ENCODE measurements at places on chromosomes 12 and 14.

DNA sequence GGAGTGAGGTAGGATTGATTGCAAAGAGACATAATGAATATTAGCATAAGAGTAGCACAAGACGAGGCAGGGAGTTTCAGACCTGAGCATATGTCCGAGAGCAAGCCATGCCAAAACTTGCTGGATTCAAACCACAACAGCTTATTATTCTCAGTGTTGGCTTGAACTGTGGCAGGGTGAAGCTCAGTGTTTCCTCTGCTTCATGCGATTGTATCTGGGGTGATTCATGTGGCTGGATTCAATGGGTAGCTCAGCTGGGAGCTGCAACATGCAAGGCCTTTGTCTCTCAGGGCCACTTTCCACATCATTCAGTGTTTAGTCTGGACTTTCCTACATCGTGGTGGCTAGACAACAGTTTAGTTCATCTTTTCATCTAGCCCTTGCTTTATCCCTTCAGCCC lies 22.1 kb upstream of the E2F7 start:
- no peak for DNase-seq

GRCh38 chr14:34857689-34858449 lies 17.3 kb downstream of the BAZ1A start:
- DNase-seq, result no peak

DNA sequence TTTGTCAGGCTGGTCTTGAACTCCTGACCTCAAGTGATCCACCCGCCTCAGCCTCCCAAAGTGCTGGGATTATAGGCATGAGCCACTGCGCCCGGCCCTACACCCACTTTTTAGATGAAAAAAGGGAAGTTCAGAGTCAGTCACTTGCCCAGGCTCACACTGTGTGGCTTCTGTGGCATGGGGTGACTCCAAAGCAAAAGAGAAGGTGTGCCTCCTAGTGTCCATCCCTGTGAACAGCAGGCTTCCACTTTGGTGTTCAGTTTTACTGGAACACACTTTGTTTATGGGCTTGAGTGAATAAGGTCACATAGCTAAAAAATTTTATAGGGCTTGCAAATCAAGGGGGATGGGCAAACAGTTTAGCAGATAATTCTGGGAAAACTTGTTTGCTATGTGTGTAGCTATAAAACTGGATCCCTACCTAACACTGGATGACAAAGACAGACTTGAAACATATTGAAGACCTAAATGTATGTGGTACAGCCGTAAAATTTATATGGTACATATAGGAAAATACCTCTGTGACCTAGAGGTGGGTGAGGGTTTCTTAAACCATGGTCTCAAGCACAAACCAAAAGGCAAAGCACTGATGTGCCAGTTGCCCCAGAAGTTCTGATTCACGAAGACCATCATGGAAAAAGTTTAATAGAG lies 54.9 kb downstream of the EID3 start:
- no peak for DNase-seq

GRCh38 chr14:54132496-54132895 lies 175.9 kb upstream of the BMP4 start:
- DNase-seq, result no peak

- DNase-seq, result no peak
These were observed 671 bp downstream of the ESYT1 start for GRCh38 chr12:56128670-56129205.

DNA sequence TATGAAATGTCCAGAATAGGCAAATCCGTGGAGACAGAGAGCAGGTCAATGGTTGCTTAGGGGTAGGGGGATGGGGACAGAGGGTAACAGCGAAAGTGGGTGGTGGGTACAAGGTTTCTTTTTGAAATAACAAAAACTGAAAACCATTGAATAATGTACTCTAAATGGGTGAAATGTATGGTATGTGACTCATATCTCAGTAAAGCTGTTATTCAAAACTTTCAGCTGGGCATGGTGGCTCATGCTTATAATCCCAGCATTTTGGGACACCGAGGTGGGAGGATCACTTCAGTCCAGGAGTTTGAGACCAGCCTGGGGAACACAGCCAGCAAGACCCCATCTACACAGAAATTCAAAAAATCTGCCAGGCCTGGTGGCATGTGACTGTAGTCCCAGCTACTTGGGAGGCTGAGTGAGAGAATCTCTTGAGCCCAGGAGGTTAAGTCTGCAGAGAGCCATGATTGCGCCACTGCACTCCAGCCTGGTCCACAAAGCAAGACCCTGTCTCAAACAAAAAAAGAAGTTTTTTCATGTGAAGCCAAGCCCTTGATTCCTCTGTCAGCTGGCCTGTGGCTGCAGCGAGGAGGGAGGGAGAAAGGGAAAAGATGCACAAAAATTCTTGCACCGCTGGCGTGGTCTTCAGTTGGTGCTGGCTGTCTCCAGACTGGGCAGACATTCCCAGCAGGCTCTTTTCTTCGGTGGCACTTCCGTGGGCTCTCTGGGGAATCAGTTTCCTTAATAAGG lies 248.2 kb downstream of the SLC41A2 start:
- DNase-seq, result no peak

GRCh38 chr12:103369929-103370328 lies 125.8 kb downstream of the C12orf42 start:
- DNase-seq, result no peak

DNA sequence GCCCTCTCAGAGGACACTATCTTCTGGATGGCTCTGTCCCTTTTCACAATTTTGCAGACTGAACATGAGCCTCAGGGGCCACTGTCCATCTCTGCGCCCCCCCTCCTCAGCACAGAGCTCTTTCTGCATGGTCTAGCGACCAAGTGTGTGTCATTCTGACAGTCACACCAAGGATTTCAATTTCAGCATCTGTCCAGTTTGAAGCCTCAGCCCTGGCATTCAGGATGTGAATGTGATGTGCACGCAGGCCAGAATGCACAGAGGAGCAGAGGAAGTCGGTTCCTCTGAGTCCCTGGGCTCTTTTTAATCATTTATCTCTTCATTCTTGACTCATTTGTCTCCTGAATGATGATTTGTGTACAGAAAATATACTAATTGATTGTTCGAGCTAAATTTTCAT lies 102.0 kb upstream of the PWP1 start:
- no peak for DNase-seq

GRCh38 chr14:105247715-105248367 lies 492 bp upstream of the BTBD6 start:
- no peak for DNase-seq

DNA sequence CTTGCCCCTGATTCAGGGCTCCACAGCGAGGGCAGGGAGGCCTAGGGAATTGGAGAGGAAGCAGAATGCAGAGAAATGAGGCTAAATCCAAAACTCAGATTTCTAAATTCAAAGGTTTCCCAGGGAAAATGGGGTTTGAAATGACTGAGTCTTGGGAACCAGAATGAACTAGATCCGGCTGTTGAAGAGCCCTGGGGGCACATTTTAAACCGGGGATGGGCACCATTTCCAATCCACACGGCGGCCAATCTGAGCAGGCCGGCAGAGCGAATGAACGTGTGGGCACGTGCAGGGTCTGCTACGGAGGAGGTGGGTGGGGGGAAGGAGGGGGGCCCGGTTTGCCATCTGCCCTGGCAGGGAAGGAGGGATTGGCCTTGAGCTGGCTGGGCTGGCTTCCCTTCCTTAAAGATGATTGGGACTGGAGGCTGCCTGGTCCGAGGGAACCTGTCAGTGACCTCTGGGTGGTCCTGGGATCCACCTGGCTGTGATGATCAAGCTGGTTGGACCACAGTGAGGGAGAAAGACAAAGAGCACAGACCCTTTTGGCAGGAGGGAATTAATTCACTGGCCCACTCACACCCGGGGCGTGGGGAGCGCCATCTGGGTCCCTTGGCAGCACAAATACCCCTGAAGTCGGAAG lies 161.0 kb downstream of the RBM19 start:
- no peak for DNase-seq

DNA sequence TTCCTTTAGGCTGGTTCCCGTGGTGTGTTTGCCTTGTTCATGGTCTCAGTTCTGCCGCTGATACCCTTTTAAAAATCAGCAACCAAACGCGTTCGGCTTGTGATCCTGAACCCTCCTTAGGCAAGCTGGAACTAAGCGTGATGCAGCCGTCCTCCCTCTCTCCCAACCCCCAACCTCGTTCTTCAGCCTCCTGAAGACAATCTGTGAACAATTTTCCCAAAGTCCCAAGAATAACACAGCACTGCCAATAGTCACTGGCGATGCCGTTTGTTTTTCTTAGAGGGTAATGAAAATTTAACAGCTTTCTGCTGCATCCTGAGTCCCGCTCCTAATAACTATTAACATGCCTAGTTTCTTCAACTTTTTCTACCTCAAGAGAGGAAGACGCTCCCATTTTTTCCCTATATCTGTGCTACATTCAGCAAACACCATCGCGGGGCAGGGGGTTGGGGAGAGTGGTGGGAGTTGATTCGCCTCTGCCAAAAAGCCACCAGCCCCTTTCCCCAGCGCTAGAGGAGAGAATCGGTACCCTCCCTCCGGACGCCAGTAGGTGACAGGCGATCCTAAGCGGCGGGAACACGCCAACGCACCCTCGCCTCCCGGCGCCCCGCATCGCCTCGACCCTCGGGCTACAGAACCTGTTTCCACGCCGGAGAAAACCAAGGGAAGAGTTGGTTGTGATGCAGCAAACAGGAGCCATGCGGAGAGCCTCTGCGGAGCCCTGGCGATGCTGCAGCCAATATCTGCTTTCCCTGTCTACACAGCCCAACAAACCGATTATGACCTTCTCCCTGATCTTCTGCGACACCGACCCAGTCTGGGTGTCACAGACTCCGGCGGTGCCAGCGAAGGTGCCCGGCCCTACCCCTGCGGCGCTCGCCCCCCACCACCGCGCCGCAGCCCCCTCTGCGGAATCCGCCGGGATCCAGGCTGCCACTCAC lies 752 bp downstream of the PRICKLE1 start:
- DNase-seq, result peak; percentile 12

DNA sequence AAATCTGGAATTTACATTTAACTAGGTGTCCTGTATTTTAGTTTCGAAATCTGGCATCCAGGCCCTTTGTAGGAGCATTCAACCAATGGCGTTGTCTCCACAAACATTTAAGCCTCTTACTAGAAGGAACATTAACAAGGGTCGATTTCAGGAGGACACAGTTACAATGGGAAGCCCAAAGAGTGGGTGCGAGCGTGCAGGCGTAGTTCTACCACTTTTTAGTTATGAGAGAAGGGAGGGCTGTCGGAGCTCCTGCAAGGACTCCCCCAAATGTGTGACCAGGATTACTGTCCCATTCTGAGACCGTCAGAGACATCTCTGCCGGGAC lies 365 bp upstream of the ABHD4 start:
- no peak for DNase-seq

DNA sequence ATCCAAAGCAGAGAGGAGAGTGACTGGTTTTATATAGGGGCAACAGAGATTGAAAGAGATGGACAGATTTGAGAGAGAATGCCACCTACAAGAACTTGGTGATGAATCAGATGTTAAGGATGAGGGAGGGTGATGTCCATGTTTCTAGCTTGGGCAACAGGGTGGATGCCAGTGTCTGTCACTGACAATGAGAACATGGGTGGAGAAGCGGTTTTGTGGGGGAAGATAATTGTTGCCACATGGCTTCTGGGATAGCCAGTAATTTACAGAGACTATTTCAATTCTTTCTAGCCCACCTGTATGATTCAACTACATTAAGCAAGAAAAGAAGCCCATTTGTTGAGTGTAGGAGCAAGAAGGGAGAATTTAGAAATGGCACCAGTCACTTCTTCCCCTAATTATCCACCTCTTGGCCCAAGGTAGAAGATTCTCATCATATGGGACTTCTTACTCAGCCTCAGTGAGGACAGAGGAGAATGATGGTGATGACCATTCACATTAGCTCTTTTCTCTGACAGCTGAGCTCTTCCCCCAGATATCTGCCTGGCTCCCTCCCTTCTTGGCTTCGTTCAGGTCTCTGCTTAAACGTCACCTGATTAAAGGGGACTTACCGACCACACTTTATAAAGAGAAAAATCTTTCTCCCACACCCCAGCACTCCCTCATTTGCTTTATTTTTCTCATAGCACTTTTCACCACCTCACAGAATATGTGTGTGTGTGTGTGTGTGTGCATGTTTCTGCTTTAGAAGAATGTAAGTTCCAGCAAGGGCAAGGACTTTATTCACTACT lies 117.8 kb downstream of the DUSP6 start:
- no peak for DNase-seq

DNA sequence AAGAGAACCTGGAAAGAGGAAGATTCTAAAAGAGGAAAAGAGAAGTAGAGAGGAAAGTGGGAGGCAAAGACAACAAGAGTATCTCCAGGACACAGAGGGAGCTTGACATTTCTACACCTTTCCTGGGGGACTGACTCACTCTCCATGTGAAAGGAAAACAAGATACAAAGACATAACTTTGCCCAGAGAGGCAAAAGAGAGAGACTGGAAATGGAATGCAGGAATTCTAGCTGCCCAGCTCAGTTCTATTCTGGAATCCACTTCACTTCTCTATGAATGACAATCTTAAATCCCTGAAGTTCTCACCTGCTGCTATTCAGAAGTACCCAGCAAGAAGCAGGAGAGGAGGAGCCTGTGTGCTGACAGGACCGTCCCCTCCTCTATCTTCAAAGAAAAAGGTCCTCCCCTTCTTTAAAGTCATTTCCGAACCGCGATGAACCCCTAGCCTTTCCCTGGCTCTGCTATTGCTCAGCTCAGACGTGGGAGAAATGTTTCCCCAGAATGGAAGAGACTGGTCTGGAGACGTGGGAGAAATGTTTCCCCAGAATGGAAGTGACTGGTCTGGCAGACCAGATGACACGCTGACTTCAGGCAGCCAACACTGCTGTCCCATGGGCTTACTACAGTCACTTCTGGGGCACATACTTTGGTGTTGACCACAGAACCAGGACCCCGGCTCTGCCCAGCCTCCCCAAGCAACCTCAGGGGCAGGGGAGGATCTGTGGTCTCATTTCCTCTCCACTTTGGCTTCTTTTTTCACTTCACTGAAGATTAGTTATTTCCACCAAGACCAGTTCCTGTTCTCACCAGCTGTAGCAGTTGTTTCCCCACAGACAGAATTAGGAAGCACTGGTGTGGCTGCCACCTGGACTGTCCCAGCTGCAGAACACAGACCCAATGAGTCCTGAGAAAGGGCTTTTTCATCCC lies 8.3 kb downstream of the FMNL3 start:
- no peak for DNase-seq
